Esophagus mucosa (tissue), 1 donor: ENCODE measurements at places on chromosomes 13 and 19. TPM values are rescaled to one million over a fixed set of nuclear protein-coding genes. Genes with fewer than 3 reads are reported as not detected.

Gene TMEM221
- total RNA-seq = not detected

Gene ACTMAP
- total RNA-seq = 5.4 TPM

Gene ONECUT3
- total RNA-seq = not detected

Gene SETDB2
- 5.1 TPM for total RNA-seq

Gene RPS19
- total RNA-seq = 2,011 TPM
